Activated CD4-positive, alpha-beta memory T cell treated with anti-CD3 and anti-CD28 coated beads, Interleukin-2, amount 10 ng/mL, durations not matched to agents 7 days and 5 days (primary cell): ENCODE measurements at places on chromosomes 1 and 21. TPM values are rescaled to one million over a fixed set of nuclear protein-coding genes. Genes with fewer than 3 reads are reported as not detected.

GRCh38 chr1:11279630-11280029, 6.6 kb downstream of the UBIAD1 start:
- H3K27me3 ChIP-seq: no peaks in the 10 kb centered on the region
- H3K27ac ChIP-seq: peak overlapping the region; percentile 80

- no peaks in the 10 kb centered on the region for H3K27me3 ChIP-seq
- H3K4me1 ChIP-seq: no peaks in the 10 kb centered on the region
- peak; percentile 17 for DNase-seq
- H3K4me3 ChIP-seq: no peak overlapping the region
- no peaks in the 10 kb centered on the region for H3K36me3 ChIP-seq
- H3K27ac ChIP-seq: no peak overlapping the region
These were observed 112.6 kb downstream of the ADAMTS1 start for GRCh38 chr21:26732432-26733221.

BEST4 gene
- total RNA-seq: 1.3 TPM

DNA sequence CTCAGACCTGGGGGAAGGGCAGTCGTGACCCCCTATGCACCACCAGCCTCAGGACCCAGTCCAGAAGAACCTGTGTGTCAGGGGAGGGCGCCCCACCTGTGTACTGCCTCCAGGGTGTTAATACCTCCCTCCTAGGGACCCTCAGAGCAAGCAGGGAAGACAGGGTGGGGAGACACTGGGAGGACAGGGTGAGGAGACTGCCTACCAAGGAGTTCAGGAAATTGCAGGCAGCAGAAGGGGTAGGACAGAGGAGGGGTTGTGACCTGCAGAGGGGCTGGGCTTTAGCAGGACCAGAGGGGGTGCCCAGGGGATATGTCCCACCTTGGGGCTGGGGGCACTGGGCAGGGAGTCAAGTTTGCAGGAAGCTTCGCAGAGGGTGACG, 5.2 kb downstream of the C21orf58 start:
- DNase-seq: no peak
- peaks cover 29% of the 10 kb centered on the region for H3K4me1 ChIP-seq
- H3K4me3 ChIP-seq: no peak overlapping the region
- H3K36me3 ChIP-seq: peaks cover 40% of the 10 kb centered on the region

FMO4 gene
- total RNA-seq: 1.2 TPM

DNA sequence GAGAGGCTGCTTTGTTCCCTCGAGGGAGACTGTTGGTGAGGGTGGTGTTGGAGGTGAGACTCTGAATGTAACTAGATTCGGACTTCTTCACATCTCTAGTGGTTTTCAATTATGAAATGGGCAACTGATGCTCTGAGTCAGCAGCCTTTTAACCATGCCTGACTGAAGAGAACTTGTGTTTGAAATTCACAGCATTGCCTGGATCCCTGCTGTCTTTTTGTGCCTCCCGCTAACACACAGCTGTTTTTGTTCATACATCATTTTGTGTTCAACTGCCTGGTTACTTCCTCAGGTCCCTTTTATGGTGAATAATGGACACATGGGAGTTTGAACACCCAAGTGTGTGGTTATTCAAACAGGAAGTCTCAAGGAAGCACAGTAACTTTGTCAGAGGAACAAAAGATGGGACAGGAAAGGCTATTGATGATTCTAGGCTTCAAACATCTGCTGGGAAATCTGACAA, 16.8 kb downstream of the LAMC1 start:
- no peak overlapping the region for H3K27ac ChIP-seq
- peaks cover 69% of the 10 kb centered on the region for H3K27me3 ChIP-seq
- no peak for DNase-seq
- no peaks in the 10 kb centered on the region for H3K4me1 ChIP-seq
- no peak overlapping the region for H3K4me3 ChIP-seq

DNA sequence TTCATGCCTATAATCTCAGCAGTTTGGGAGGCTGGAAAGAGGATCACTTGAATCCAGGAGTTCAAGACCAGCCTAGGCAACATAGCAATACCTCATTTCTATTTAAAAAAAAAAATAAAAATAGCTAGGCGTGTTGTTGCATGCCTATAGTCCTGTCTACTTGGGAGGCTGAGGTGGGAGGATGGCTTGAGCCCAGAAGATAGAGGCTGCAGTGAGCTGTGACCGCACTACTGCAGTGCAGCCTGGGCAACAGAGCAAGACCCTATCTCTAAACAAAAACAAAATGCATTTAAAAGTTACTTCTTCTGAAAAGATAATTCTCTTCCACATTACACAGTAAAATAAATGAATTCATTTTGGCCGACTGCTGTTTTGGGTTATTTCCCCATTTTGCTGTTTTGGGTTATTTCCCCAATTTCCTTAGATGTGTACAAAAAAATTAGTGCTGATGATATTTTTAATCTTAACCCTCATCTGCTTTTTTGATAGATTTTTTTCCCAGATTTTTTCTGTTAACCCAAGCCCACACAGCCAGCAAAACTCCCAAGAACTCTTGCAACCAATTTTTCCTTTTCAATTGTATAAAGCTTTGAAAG, 23.0 kb upstream of the SAMSN1 start:
- peaks cover 16% of the 10 kb centered on the region for H3K4me1 ChIP-seq
- no peak overlapping the region for H3K27ac ChIP-seq
- H3K27me3 ChIP-seq: no peaks in the 10 kb centered on the region
- H3K36me3 ChIP-seq: peaks cover 6% of the 10 kb centered on the region

GRCh38 chr21:27212441-27212840, 245.6 kb upstream of the ADAMTS5 start:
- H3K36me3 ChIP-seq: no peaks in the 10 kb centered on the region
- H3K4me3 ChIP-seq: no peak overlapping the region
- no peaks in the 10 kb centered on the region for H3K4me1 ChIP-seq
- no peaks in the 10 kb centered on the region for H3K27me3 ChIP-seq

GRCh38 chr21:29315131-29315749, 16.5 kb downstream of the BACH1 start:
- H3K36me3 ChIP-seq: peaks cover 24% of the 10 kb centered on the region
- no peak overlapping the region for H3K27ac ChIP-seq
- no peak overlapping the region for H3K4me3 ChIP-seq
- H3K27me3 ChIP-seq: no peaks in the 10 kb centered on the region
- DNase-seq: no peak

- no peak for DNase-seq
- H3K27ac ChIP-seq: no peak overlapping the region
- no peak overlapping the region for H3K4me3 ChIP-seq
- peaks cover 17% of the 10 kb centered on the region for H3K4me1 ChIP-seq
These were observed 37.4 kb downstream of the MAP3K21 start for GRCh38 chr1:233364695-233365539.

PLA2G2C gene
- 0.40 TPM for total RNA-seq

GRCh38 chr1:32813941-32814739, 3.0 kb downstream of the YARS1 start:
- no peaks in the 10 kb centered on the region for H3K27me3 ChIP-seq
- H3K4me1 ChIP-seq: peaks cover 63% of the 10 kb centered on the region
- peaks cover 72% of the 10 kb centered on the region for H3K36me3 ChIP-seq

- H3K36me3 ChIP-seq: no peaks in the 10 kb centered on the region
- no peaks in the 10 kb centered on the region for H3K27me3 ChIP-seq
- no peak overlapping the region for H3K27ac ChIP-seq
These were observed 35.8 kb downstream of the NCAM2 start for GRCh38 chr21:21034036-21034435.

AGBL4 gene
- total RNA-seq: not detected

SLAMF9 gene
- not detected for total RNA-seq

GRCh38 chr1:147246044-147246690, 3.7 kb downstream of the CHD1L start:
- no peak overlapping the region for H3K4me3 ChIP-seq
- peak overlapping the region; percentile 40 for H3K27ac ChIP-seq
- H3K27me3 ChIP-seq: no peaks in the 10 kb centered on the region
- H3K4me1 ChIP-seq: peaks cover 66% of the 10 kb centered on the region

S100A2 gene
- 0.85 TPM for total RNA-seq
